ENCODE measurements at places on chromosomes 5 and 9.

GRCh38 chr5:118990582-118990981 is 2.2 kb upstream of the DTWD2 start:
- no peak for DNase-seq

DNA sequence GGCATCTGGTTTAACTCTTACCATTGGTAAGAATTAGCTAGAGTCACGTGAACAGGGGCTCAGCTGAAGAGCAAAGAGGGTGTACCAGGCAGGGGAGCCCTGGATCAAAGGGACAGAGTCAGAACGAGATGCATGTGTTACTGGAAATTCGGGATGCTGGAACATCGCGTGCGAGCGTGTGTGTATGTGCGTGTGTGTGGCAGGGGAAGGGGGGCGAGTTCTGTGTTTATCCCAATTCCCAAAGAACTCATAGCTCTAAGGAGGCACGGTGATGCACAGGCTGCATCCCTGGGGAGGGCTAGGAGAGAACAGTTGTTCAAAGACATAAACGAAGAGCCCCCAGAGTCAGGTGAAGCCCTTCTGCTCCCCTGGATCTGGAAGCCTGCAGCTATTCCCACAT is 353.3 kb downstream of the GADD45G start:
- DNase-seq: no peak

- peak; percentile 35 for DNase-seq
Observed at GRCh38 chr5:54883374-54884194, 101.8 kb downstream of the ESM1 start.

DNA sequence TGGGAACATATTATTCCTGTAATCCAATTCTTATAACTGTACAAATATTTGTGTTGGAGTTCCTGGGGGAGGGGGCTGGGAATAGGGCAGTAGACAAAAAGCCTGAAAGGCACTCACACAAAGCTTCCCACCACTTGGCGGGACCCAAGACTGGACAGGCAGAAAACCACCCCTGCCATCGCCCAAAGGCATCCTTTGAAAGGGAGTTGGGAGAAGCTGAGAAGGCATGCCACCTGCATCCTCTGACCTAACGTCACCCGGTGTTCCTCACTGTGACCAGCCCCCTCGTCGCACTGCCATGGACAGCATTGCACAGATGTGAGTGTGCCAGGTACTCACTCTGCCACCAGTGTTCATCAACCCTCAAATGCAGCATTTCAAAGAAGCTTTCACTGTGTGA is 80.6 kb upstream of the SMIM23 start:
- no peak for DNase-seq

DNA sequence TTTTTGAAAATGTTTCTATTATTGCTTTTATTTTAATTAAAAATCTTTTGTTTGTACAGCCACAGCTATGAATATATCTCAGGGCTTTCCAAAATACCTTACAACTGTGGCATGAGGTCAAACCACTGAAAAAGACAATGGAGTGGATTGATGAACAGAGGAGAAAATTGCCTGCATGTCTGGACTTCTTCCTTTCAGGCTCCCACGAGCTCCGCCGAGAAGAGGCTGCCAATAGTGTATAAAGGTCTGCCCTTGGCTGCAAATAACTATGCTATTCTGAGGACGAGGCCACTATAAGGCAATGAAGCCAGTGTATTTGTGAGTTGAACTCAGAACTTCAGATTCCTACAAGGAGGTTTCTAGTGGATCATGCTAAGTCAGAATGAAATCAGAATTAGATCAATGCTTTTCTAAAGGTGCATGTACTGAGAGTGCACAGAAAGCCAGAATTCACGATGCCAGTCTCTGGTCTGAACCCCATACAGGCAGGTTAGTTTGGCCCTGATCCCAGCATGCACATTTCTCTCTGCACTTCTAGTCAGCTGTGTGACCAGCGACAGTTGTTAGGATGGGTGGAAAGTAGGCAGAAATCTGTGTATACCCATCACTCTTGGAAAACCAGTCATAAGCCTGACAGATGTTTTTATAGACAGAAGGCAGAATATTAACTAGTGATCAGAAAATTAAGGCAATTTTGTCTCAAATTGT is 42.7 kb upstream of the PLPP1 start:
- no peak for DNase-seq

GRCh38 chr5:65043843-65044359 is 275.2 kb downstream of the CWC27 start:
- DNase-seq: no peak

GRCh38 chr5:68325065-68325580 is 109.6 kb downstream of the PIK3R1 start:
- no peak for DNase-seq

- DNase-seq: no peak
Observed at GRCh38 chr9:30744871-30745270, 1639.6 kb upstream of the ACO1 start.

DNA sequence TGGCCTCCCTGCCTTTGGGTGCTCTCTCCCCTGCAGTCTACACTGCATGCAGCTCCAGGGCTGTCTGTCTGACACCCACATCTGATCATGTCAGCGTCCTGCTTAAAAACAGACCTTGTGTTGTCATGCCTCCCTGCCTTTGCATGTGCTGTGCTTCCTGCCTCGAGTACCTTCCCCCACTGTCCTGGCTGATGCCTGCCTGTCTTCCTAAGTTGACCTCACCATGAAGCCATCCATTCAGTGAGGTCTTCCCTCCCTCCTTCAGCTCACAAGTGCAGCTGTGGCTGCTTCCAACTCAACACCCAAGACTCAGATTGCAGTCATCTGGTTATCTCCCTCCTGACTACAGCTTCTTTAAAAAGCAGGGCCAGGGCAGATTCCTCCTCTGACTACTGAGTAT is 5.5 kb downstream of the ANGPTL2 start:
- DNase-seq: no peak

- no peak for DNase-seq
Observed at GRCh38 chr5:14834062-14834461, 37.5 kb downstream of the ANKH start.

- no peak for DNase-seq
Observed at GRCh38 chr9:129762985-129763926, 10.4 kb upstream of the PTGES start.

GRCh38 chr5:108548684-108549596 is 167.0 kb upstream of the FBXL17 start:
- DNase-seq: no peak

GRCh38 chr5:6506611-6507010 is 58.0 kb downstream of the UBE2QL1 start:
- DNase-seq: no peak

GRCh38 chr9:14535161-14535955 is 157.9 kb downstream of the ZDHHC21 start:
- no peak for DNase-seq

GRCh38 chr5:174457141-174457678 is 267.2 kb upstream of the MSX2 start:
- DNase-seq: no peak

GRCh38 chr5:171893290-171893886 is 107.8 kb downstream of the SMIM23 start:
- no peak for DNase-seq

DNA sequence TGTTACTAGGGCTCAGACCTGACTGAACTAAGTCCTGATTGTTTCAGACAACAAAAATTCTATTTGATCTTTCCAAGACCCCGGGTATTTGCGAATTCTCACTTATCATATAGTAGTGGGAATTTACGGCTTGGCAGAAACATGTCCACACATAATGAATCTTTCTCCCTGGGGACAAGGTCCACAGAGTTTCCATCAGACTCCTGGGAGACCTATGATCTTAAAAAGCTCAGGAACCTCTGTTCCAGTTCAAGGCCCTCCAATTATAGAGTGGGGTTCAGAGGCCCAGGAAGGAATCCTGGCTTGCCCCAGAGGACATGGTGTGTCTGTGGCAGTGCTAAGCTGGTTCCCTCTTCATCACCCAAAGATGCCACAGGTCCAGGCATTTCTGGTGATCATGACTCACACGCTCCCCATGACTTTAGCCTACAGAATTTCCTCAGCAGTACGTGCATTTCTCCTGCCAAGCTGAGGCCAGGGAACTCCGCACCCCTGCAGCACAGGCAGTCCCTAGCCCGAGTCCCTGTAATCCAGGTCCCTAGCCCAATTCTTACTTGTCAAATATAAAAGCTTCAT is 12.6 kb downstream of the RAPGEF1 start:
- no peak for DNase-seq

GRCh38 chr5:69516769-69517168 is 24.2 kb downstream of the OCLN start:
- no peak for DNase-seq

- DNase-seq: no peak
Observed at GRCh38 chr5:18702821-18703220, 1068.6 kb downstream of the TAF11L14 start.

- no peak for DNase-seq
Observed at GRCh38 chr5:110625376-110625999, 101.0 kb downstream of the TMEM232 start.

DNA sequence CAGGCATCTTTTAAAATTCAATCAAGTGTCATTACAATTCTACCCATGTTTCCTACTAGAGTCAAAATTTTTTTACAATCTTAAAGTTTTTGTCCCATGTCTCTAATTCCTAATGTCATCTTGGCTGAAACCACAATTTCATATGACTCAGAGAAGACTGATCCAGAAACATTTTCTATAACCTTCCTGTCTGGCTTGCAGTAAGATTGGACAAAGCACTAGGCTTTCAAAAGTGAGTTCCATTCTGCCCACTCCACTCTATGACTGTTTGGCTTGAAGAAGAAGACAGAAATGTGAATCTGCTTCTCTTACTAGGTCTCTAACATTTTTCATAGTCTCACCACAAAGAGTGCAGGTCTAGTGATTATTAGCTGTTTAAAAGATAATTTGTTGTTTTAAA is 88.8 kb downstream of the NR3C1 start:
- DNase-seq: no peak

GRCh38 chr5:73899055-73899454 is 273.1 kb downstream of the ARHGEF28 start:
- no peak for DNase-seq

- DNase-seq: no peak
Observed at GRCh38 chr5:114402206-114402605, 40.3 kb downstream of the KCNN2 start.

DNA sequence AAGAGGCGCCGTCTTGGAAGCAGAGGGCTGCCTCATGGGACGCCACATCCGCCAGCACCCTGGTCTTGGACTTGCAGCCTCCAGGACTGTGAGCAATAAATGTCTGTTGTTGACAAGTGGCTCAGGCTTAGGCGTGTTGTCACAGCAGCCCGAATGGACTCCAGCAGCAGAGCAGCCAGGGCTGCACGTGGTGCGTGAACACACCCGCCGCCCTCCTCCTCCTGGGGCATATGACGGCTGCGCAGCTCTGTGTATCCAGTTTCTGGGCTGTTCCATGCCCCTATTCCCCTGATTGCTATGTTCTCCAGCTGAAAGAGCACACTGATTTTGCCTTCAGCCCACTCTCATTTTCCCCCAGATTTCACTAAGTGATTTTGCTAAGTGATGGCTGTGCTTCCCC is 36.0 kb upstream of the CLPTM1L start:
- DNase-seq: no peak

GRCh38 chr5:64925123-64925522 is 156.4 kb downstream of the CWC27 start:
- no peak for DNase-seq

- DNase-seq: no peak
Observed at GRCh38 chr5:1784197-1785050, 15.2 kb downstream of the MRPL36 start.

DNA sequence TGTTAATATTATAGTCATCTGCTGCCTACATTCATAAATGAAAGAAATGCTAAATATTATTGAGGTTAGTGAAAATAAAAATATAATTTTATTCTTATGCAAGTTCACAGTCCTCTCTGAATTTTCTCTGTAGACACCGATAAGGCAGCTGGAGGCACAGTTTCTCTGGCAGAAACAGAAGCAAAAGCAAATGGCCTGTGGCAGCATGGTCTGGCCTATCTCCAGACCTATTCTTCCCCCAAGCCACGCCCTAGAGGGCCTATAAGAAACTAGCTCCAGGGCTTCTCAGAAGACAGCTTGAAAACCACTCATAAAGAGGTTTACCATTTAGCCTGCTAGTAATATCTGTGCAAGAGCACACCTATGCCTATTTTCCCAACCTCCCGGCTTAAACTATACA is 28.4 kb downstream of the MRPS27 start:
- DNase-seq: no peak

GRCh38 chr5:54292866-54293265 is 17.5 kb downstream of the ARL15 start:
- no peak for DNase-seq

GRCh38 chr5:113378514-113378913 is 56.3 kb downstream of the TSSK1B start:
- DNase-seq: no peak

DNA sequence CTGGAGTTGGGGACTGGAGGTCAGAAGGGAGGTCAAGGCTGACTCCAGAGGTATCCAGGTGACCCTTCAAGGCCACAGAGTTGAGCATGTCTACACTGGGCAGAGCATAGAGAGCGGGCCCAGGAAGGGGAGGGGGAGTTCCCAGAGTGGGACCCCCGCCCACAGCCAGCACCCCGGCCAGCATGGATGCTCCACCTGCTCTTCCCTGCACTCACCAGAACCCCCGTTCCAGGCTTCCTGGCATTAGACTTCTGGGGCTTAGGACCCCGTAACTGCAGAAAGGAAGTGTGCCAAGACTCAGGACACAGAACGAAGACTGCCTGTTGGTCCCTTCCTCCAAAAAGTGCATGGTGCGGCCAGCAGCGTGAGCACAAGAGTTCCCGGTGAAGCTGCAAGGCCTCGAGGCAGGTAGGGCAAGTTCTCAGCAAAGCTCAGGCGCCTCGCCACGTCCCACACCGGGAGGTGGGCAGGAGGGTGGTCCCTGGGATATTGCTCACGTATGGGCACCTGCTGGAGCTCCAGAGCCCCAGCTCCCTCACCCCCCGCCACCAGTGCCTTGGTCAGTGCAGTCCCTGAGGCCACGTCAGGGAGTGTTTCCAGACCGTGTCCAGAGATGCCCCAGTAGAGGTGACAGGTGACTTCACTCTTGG is 13.8 kb downstream of the ABO start:
- DNase-seq: no peak

DNA sequence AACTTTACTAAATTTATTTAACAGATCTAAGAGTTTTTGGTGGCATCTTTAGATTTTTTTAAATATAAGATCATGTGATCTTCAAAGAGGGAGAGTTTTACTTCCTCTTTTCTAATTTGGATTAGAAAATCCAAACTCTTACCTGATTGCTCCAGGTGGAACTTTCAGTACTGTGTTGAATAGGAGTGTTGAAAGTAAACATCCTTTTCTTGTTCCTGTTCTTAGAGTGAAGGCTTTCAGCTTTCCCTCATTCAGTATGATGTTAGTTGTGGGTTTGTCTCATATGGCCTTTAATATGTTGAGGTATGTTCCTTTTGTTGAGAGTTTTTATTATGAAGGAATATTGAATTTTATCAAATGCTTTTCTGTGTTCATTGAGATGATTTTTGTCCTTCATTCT is 650.0 kb upstream of the SGCD start:
- DNase-seq: no peak

DNA sequence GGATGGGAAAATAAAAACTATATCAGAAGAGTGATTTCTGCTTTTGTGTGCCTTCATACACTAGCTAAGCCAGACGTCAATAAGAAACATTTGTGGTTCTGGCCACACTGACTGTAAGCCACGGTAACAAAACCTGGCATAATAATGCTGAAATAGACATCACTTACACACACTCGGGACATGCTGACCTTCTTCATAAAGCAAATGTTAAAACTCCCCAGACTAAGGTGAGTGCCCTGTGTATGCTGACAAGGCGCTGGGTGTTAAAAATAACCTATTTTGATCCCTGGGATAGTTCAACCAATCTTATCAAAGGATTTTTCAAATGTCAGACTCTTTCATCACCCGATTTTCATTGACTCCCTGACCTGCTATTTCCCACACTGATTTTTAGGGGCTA is 337.0 kb downstream of the RAB3C start:
- no peak for DNase-seq

GRCh38 chr9:83625178-83625577 is 2.2 kb downstream of the IDNK start:
- DNase-seq: no peak
